ENCODE measurements at places on chromosomes 5 and 9. TPM values are rescaled to one million over a fixed set of nuclear protein-coding genes. Genes with fewer than 3 reads are reported as not detected.

DNA sequence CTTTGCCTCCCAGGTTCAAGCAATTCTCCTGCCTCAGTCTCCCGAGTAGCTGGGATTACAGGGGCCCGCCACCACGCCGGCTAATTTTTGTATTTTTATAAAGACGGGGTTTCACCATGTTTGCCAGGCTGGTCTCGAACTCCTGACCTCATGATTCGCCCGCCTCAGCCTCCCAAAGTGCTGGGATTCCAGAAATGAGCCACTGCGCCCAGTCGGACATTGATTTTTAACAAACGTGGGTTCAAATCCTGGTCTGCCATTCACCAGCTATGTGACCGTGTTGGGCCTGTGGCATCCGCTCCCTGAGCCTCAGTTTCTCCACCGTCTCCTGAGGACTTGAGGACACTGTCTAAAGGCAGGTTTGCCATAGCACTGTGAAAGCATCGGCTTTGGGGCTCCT lies 41.8 kb upstream of the NEK6 start:
- DNase-seq, result no peak

- DNase-seq, result no peak
Observed at GRCh38 chr9:124709292-124709690, 61.8 kb downstream of the NR6A1 start.

- DNase-seq, result no peak
Observed at GRCh38 chr5:57495285-57496086, 12.9 kb upstream of the ACTBL2 start.

GAPT gene
- total RNA-seq, result not detected

- DNase-seq, result no peak
Observed at GRCh38 chr5:59522201-59522831, 371.2 kb downstream of the PDE4D start.

GRCh38 chr9:13513286-13513685 lies 233.8 kb upstream of the MPDZ start:
- DNase-seq, result no peak

QRFP gene
- not detected for total RNA-seq

DNA sequence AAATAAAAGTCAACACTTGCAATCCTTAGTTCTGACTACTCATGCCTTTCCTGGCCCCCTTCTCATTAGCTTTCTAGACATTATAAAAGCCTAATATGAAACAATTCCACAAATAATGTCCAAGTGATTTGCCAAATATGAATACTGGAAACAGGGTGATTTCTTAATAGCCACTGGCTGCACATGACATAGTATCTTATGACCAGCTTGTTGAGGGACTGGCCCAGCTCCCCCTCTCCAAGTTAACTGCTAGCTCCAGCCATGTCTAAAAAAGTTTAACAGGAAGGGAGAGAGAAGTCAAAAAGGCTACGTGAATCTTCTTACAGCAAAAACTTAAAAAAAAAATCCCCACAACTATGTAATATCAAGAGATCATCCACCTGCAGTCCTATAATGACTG lies 1.5 kb downstream of the CERT1 start:
- DNase-seq, result no peak

All from H7 (cell line).